Memory B cell (primary cell): ENCODE measurements at places on chromosomes 7 and 10.

GRCh38 chr7:139777133-139777891, 486 bp downstream of the HIPK2 start:
- DNase-seq: peak; percentile 16

DNA sequence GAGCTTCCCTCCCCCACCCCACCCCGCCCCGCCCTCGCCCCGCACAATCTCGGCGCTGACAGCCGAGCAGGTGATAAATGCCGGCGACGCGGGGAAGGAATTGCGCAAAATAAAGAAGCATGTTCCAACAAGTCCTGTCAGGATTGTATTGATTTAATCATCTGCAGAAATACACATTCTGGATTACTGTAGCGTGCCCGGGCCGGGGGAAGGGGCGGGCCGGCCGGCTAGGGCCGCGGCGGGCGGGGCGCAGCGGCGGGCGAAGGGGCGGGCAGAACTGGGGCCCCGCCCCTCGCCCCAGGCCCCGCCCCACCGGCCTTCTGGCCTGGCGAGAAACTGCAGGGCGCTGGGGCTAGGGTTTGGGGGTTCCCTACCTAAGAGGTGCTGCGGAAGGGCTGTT, 88.9 kb upstream of the PAX2 start:
- no peak for DNase-seq

- no peak for DNase-seq
These were observed 70.1 kb downstream of the CDK14 start for GRCh38 chr7:90666186-90666585.

- no peak for DNase-seq
These were observed 50.8 kb downstream of the ESYT2 start for GRCh38 chr7:158778471-158778870.

GRCh38 chr7:130918129-130919052, 184.4 kb upstream of the KLF14 start:
- no peak for DNase-seq

GRCh38 chr7:143117395-143117794, 14.5 kb upstream of the PIP start:
- DNase-seq: no peak

GRCh38 chr10:51083356-51083853, 9.1 kb downstream of the PRKG1 start:
- no peak for DNase-seq

DNA sequence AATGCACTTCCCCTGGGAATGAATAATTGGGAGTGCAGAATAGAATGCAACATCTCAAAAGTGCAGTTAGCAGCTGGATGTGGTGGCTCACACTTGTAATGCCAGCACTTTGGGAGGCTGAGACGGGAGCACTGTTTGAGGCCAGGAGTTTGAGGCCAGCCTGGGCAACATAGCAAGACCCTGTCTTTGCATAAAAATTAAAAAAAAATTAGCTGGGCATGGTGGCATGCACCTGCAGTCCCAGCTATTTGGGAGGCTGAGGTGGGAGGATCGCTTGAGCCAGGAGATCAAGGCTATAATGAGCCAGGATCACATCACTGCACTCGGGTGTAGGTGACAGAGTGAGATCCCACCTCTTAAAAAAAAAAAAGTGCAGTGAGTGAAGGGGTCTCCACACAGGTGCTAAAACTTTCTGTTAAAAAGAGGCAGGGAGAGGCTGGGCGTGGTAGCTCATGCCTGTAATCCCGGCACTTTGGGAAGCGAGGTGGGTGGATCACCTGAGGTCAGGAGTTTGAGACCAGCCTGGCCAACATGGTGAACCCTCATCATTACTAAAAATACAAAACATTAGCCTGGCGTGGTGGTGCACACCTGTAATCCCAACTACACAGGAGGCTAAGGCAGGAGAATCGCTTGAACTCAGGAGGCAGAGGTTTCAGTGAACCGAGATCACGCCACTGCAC, 13.5 kb upstream of the ZMIZ1 start:
- DNase-seq: no peak
